H1 (cell line): ENCODE measurements at places on chromosomes 16 and 17. TPM values are rescaled to one million over a fixed set of nuclear protein-coding genes. Genes with fewer than 3 reads are reported as not detected.
A peak's percentile ranks its signal among the peaks of the same experiment; 100 is the strongest.

Gene OR2C1
- not detected in 2 replicates for total RNA-seq

DNA sequence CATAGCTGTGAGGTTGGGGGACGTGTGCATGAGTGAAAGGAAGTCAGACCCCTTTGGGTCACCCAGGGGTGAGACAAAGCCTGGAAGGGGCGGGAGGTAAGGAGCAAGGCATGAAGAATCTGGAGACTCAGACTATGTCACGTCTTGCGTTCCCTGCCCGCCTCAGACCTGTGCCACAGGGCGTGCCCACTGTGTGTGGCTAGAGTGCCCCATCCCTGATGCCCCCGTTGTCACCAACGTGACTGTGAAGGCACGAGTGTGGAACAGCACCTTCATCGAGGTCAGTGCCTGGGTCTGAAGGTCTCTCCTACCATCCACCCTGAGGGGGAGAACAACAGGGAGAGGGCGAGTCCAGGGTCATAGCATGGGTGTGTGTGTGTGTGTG, 15.1 kb upstream of the PDK2 start:
- no peaks in the 10 kb centered on the region; the same call in 1 of the 2 replicates for H3K27me3 ChIP-seq
- no peak overlapping the region for H3K27ac ChIP-seq
- H3K36me3 ChIP-seq = peaks cover 6% of the 10 kb centered on the region; the same call in 1 of the 2 replicates
- peaks cover 4% of the 10 kb centered on the region; the same call in 1 of the 2 replicates for H3K4me1 ChIP-seq

Gene TBC1D3G
- not detected in 2 replicates for total RNA-seq

Gene GSG1L
- 0.71 and 0.90 TPM in 2 replicates for total RNA-seq

Gene DNAH17
- total RNA-seq = 0.67 and 1.1 TPM in 2 replicates

GRCh38 chr17:47188271-47188875, 722 bp downstream of the CDC27 start:
- no peak for DNase-seq
- peak overlapping the region; percentile 39; the same call in 1 of the 2 replicates for H3K27ac ChIP-seq
- H3K4me1 ChIP-seq = no peaks in the 10 kb centered on the region

Gene PDE6G
- total RNA-seq = 5.8 and 6.4 TPM in 2 replicates

Gene TEDC2
- 54.2 and 54.6 TPM in 2 replicates for total RNA-seq

Gene SYT17
- total RNA-seq = 5.6 and 5.8 TPM in 2 replicates

GRCh38 chr17:82309656-82310570, 7.5 kb downstream of the CD7 start:
- no peak overlapping the region for H3K27ac ChIP-seq
- no peaks in the 10 kb centered on the region for H3K4me1 ChIP-seq
- no peak overlapping the region for H3K4me3 ChIP-seq
- DNase-seq = no peak
- no peaks in the 10 kb centered on the region; the same call in 1 of the 2 replicates for H3K27me3 ChIP-seq

Gene AKAP10
- 24.9 and 27.0 TPM in 2 replicates for total RNA-seq

Gene SMPD3
- 1.1 and 1.3 TPM in 2 replicates for total RNA-seq

GRCh38 chr17:79070266-79070880, 4.3 kb upstream of the ENGASE start:
- no peak overlapping the region for H3K4me3 ChIP-seq
- no peak for DNase-seq
- no peaks in the 10 kb centered on the region; the same call in 1 of the 2 replicates for H3K27me3 ChIP-seq
- H3K27ac ChIP-seq = no peak overlapping the region

DNA sequence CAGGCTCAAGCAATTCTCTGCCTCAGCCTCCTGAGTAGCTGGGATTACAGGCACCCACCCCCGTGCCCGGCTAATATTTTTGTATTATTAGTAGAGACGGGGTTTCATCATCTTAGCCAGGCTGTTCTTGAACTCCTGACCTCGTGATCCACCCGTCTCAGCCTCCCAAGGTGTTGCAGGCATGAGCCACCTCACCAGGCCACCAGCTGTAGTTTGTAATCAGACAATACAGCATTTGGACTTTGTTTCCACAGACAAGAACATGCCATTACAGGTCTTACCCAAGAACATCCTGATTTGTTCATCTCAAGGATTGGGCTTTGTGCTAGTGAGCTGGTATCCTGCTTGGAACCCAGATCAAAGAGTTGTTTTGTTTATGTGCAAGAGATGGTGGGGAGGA, 30.1 kb downstream of the C17orf100 start:
- no peaks in the 10 kb centered on the region; the same call in 1 of the 2 replicates for H3K4me1 ChIP-seq
- H3K27ac ChIP-seq = no peak overlapping the region
- DNase-seq = no peak
- H3K27me3 ChIP-seq = no peaks in the 10 kb centered on the region
- H3K36me3 ChIP-seq = no peaks in the 10 kb centered on the region

Gene HOXB13
- not detected in 2 replicates for total RNA-seq

DNA sequence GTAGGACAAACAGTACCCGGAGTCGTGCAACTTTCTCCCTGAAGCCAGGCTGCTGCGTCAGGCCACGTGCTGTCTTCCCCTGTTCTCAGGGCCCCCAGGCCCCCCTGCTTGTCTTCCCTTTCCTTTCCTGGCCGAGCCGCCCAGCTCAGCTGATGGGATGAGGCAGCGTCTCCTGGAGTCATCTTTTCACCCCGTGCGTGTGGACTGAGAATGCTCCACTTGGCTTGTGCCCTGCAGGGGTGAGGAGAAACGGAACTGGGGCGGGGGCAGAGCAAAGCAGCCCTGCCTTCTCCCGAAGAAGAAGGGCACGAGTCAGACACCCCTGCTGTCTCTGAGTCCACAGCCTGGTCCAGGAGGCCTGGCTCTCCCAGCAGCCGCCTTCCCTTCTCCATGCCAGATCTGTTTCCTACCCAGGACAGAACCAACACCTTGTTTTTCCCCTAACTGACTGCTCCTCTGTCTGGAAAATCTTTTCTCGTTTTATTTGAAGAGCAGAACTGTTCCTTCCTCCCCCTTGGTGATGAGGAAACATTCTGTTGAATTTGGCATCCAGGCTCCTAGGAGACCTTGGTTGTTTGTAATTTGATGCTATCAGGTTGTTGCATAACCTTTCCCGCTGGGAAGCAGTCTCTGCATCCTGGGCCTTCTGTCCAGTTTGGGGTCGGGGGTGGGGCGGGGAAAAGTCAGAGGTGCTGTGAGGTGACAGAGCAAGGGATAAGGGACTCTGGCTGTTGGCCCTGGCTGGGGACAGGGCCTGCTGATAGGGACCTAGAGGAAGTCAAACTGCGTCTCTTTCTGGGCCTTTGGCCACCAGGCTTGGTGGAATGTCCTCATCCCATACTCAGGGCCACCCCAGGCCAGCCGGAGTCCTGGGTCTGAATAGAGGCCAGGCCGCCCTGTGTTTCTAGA, 78.8 kb downstream of the WIPI1 start:
- H3K27ac ChIP-seq = no peak overlapping the region
- DNase-seq = no peak
- H3K4me3 ChIP-seq = no peak overlapping the region

Gene MFAP4
- total RNA-seq = 3.6 and 3.8 TPM in 2 replicates

Gene CIITA
- total RNA-seq = 0.06 and 0.07 TPM in 2 replicates

DNA sequence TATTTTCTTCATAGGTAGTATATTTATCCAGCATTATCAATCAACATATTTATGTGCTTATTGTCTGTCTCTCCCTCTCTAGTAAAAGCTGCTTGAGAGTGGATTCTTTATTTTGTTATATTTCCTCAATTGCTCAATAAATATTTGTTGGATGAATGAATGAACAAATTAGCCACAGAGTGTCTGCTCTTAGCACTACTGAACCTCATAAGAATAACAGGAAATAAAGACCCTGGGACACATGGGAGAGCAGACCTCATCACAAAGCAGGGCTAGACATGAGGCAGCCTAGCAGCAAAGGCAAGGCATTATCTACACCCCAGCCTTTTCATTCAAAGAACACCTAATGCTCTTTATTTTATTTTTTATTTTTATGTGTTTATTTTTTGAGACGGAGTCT, 34.9 kb upstream of the TANC2 start:
- no peaks in the 10 kb centered on the region for H3K36me3 ChIP-seq
- no peak overlapping the region for H3K27ac ChIP-seq
- DNase-seq = no peak
- no peaks in the 10 kb centered on the region for H3K4me1 ChIP-seq

- DNase-seq = no peak
- H3K4me3 ChIP-seq = no peak overlapping the region
- peaks cover 1% of the 10 kb centered on the region for H3K27me3 ChIP-seq
- H3K27ac ChIP-seq = no peak overlapping the region
Measured at GRCh38 chr17:55986817-55987216, 166.5 kb upstream of the ANKFN1 start.

DNA sequence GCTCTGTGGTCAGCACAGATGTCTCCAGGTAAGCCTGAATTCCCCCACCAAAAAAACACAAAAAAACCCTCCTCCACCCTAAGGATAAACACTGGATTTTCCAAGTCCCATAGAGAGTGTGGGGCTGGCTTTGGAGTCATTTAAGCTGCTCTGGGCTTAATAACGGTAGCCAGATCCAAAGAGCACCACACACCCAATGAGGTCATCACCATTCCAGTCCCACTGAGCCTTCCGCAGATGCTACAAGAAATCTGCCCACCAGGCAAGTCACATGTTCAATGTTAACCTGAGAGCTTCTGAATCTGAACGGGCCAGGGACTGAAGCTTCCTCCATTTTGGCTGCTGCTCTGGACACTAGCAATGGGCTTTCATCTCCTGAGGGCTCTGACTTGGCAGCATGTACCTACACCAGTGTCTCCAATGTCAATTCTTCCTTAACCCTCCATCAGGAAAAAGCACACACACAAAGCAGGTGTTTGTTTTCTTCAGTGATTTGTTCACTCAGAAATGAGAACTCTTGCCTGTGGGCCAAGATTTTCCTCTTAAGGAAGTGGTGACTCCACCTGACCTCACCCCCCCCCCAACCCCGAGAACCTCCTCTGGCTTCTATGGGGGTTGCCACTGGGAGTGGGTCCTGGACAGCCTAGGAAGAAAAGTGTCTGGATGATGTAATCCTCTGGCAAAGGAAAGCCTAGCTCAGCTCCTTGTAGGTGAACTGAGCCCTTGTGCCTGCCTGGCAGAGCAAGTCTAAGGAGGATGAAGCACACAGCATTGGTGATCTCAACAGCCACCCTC, 220.1 kb downstream of the FOXL1 start:
- H3K4me3 ChIP-seq = no peak overlapping the region
- peaks cover 8% of the 10 kb centered on the region for H3K4me1 ChIP-seq
- H3K27ac ChIP-seq = no peak overlapping the region
- peaks cover 2% of the 10 kb centered on the region for H3K27me3 ChIP-seq
- DNase-seq = no peak

- H3K27ac ChIP-seq = no peak overlapping the region
- DNase-seq = no peak
- H3K27me3 ChIP-seq = no peaks in the 10 kb centered on the region
Measured at GRCh38 chr17:57941384-57942370, 13.5 kb downstream of the CUEDC1 start.

DNA sequence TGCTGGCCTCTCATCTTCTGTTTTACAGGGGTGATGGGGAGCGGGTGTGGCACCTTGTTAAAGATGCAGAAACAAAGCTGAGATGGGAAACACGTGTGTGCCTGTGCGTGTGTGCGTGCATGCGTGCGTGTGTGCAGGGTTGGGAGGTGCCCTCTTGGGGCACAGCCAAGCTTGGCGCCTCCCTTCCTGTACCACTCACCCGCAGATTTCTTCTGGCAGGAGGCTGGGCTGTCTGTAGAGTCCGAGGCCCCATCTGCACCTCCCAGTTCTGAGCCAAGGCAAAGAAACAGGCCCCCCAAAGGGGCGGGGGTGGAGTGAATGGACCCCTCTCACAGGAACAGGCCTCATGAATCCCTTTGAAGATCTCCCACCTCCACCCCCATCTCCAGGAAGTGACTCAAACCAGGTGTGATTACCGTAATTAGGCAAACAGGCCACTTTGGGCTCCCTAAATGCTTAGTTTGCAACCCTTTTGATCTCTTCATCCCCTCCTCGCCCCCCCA, 20.9 kb downstream of the TNS4 start:
- H3K27me3 ChIP-seq = no peaks in the 10 kb centered on the region
- no peak overlapping the region for H3K4me3 ChIP-seq
- no peak for DNase-seq

Gene SYCE1L
- total RNA-seq = 5.8 and 10.0 TPM in 2 replicates

Gene ALDH3A2
- total RNA-seq = 70.7 and 72.9 TPM in 2 replicates

DNA sequence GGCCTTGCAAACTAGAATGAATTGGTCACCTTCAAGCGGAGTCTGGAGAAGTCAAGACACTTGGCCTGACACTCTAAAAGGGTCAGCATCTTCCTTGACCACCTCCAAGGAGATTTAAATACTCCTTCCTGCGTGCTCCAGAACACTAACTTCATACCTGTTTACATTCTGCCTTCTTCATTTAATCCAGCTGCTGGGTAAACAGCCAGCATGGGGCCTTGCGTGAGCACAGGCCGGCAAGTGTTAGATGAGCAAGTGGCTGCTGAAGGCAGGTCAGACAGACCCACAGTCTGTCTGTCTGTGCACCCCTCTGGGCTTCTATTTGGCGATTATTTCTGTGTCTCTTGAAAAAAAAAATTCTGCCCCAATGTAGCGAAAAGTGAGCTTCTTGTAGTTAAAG, 153.8 kb downstream of the MSI2 start:
- H3K4me3 ChIP-seq = no peak overlapping the region
- H3K27me3 ChIP-seq = no peaks in the 10 kb centered on the region
- no peak for DNase-seq
- no peaks in the 10 kb centered on the region; the same call in 1 of the 2 replicates for H3K36me3 ChIP-seq
- H3K4me1 ChIP-seq = peaks cover 27% of the 10 kb centered on the region

GRCh38 chr16:65855171-65856145, 511.0 kb upstream of the CDH5 start:
- DNase-seq = no peak
- H3K27ac ChIP-seq = no peak overlapping the region
- no peaks in the 10 kb centered on the region for H3K27me3 ChIP-seq

Gene OTOP3
- not detected in 2 replicates for total RNA-seq

Gene CCL15
- not detected in 2 replicates for total RNA-seq

- H3K36me3 ChIP-seq = no peaks in the 10 kb centered on the region
- no peak overlapping the region for H3K27ac ChIP-seq
- no peak overlapping the region for H3K4me3 ChIP-seq
Measured at GRCh38 chr17:31595076-31595475, 203.6 kb downstream of the RAB11FIP4 start.

GRCh38 chr17:18950944-18951905, 740 bp upstream of the SLC5A10 start:
- H3K4me3 ChIP-seq = no peak overlapping the region
- H3K4me1 ChIP-seq = no peaks in the 10 kb centered on the region
- H3K27ac ChIP-seq = no peak overlapping the region
- no peaks in the 10 kb centered on the region for H3K36me3 ChIP-seq
- no peak for DNase-seq
- no peaks in the 10 kb centered on the region for H3K27me3 ChIP-seq

DNA sequence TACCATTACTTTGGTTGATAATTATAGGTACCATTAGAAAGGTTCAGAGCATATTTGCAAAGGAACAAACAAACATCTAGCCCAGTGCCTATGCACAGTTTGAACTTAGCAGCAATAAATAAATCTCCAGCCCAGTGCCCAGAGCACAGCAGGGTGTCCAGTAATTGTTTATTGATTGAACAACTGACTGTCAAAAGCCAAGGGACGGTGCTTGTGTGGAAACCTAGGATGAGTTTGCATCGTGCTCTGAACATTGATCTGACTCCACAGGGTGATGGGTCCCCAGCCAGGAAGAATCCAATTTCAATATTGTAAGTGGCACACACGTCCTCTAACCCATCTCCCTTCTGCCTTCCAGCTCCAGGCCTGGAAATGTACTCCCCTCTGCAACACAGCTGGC, 625.5 kb upstream of the C16orf82 start:
- H3K27me3 ChIP-seq = no peaks in the 10 kb centered on the region
- H3K4me3 ChIP-seq = no peak overlapping the region
- no peak for DNase-seq
- H3K4me1 ChIP-seq = no peaks in the 10 kb centered on the region

Gene KRTAP2-3
- not detected in 2 replicates for total RNA-seq

- H3K27me3 ChIP-seq = no peaks in the 10 kb centered on the region
- no peak overlapping the region for H3K4me3 ChIP-seq
- no peak for DNase-seq
- H3K27ac ChIP-seq = no peak overlapping the region
Measured at GRCh38 chr17:8955021-8955959, 10.2 kb downstream of the PIK3R5 start.
